Activated CD4-positive, alpha-beta T cell treated with anti-CD3 and anti-CD28 coated beads, Interleukin-2, Interleukin-4, amounts not matched to agents 100 ng/mL and 50 ng/mL, durations not matched to agents 16 hours and 8 hours (primary cell): ENCODE measurements at places on chromosomes 1 and 21.

GRCh38 chr1:98176936-98177335, 256.1 kb upstream of the DPYD start:
- no peak for DNase-seq

DNA sequence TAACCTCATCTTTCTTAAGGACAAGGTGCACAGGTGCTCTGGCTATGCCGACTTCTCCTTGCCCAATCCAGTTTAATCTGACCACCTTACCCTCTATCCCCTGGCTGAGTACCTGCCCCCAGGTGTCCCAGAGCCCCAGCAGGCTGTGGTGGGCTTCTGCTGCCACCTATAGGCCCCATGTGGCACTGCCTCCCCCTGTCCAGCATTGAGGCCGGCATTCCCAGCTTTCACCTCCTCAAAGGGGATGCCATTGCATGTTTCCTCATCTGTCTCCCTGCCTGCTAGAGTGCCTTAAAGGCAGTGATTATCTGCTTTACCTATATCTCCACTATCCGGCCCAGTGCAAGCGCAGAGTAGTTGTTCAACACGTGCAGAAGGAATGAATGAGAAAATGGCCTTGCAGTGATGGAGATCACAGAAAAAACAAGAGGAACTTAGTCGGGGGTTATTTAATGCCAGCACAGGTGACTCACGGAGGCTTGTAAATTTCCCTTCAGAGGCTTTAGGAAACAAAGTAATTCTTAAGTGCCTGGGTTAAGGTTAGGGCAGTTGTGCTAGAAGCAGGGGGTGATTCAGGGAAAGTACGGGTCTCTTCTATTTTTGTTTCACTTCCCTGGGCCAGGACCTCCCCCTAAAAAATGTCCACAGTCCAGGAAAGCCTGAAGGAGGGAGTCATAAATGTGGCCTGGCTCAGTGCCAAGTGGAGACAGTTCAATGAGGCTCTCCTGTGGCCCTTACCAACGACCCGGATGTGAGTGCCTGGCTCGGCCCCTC, 131.8 kb upstream of the NGF start:
- peak; percentile 11 for DNase-seq

GRCh38 chr1:36884801-36885200, 149.5 kb downstream of the GRIK3 start:
- DNase-seq: no peak

GRCh38 chr21:46386734-46387088, 62.8 kb downstream of the PCNT start:
- no peak for DNase-seq

DNA sequence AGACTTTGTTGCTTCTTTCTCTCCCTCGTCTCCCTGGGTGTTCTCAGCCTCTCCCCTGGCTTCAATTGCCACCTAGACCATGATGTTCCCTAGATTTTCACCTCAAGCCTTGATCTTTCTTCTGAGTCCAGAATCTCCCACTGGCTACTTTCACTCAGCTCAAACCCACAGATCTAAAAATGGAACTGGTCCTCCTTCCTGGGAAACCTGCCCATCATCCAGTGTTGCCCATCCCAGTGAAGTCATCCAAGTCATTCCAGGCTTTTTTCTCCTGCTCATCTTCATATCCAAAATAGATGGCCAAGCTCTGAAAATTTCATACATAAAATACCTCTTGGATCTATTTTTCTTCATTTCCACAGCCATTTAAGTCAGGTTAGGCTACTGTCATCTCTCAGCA, 347.4 kb downstream of the KCNH1 start:
- no peak for DNase-seq

DNA sequence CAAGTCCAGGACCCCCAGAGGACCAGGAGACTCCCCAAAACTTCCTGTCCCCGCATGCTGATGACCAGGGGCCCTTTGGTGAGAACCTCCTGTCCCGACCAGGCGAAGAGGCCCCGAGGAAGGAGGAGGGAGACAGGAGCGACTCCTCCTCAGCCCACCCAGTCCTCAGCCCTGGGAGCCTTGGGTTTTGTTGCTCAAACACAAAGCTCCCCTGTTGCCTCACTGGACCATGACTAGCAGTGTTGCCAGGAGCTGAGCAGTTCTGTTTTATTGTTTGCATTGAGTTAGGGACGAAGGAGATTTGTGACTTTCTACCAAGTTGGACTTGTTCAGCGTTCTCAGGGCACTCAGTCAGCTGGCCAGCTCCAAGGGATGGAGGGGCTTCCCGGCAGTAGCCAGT, 10.0 kb downstream of the UMODL1 start:
- no peak for DNase-seq

GRCh38 chr21:28754127-28754611, 238.5 kb downstream of the LTN1 start:
- no peak for DNase-seq

DNA sequence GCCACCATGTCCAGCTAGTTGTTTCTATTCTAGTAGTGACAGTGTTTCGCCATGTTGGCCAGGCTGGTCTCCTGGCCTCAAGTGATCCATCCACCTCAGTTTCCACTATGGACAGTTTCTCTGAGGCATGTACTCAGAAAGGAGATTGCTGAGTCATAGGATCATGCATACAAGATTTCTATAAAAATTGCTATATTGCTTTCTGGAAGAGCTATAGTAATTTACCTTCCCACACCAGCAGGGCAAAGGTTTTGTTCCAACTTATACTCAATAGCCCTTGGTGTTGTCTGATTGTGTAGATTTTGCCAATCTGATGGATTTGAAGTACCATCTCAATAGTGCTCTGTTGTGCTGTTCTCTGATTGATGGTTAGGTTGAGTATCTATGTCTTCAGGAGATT, 15.6 kb upstream of the ATP1A1 start:
- no peak for DNase-seq

DNA sequence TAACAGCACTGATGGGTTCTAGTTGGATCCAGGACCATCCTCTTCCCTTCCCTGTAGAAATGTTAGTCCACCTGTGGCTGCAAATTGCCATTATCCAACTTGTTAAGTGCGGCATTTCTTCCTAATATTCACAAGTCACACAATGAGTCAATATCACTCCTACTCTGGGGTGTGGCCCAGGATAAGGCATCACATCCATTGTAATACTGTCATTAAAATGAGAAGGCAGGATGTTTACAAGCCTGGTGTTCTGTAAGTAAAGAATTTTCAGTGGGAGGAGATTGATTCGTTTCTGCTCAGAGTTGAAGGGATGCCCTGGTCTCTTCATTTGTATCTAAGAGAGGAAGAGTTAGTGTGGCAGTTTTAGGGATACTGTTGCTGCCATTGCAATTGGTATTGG, 18.1 kb upstream of the ARHGAP29 start:
- DNase-seq: no peak

- no peak for DNase-seq
Observed at GRCh38 chr1:38031513-38031866, 15.1 kb downstream of the POU3F1 start.

DNA sequence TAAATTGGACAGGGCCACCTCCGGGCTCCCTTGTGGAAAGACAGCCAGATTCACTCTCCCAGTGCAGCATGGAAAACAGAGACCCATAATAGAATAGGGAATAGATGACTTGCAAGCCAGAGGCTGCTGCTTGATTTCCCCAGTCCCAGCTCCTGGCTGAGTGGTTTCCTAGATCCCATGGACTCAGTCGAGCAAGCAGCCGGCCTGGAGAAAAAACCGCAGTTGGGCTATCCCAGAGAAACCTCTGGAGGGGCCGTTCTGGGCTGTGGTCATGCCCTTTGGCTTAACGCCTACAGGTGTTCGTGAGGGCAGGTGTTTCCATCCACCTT, 61.7 kb downstream of the ELK4 start:
- no peak for DNase-seq

GRCh38 chr1:240070188-240070587, 21.5 kb upstream of the FMN2 start:
- no peak for DNase-seq

DNA sequence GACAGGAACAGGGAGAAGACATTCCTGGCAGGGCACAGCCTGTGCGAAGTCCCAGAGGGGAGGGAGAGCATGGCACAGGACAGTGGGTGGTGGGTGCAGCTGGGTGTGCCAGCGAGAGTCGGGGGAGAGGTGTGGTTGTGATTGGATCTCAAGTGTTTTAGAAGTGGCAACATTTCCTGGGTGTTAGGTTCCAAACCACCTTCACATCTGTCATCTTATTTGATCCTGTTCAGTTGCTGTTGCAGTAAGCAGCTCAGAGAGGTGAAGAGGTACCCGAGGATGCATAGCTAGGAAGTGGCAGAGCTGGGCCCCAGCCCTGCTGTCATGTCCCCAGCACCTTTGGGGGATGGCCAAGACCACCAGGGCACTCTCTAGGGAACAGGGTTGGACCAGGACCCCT, 22.0 kb upstream of the DISP3 start:
- no peak for DNase-seq

DNA sequence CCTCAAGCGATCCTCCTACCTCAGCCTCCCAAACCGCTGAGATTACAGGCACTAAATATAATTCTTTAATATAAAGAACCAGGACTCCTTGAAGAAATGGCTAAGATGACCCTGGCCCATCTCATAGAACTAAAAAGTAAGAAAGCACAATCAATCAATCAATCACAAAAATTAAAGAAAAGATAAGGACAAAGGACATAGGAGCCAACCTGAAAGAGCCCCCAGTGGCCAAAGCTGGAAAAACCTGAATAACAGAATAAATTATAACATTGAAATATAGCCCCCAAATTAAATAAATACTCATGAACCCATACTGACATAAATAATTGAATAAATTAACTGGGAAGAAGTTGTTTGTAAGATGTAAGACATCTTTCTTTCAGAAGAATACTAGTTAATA, 8.9 kb downstream of the NUP210L start:
- DNase-seq: no peak

DNA sequence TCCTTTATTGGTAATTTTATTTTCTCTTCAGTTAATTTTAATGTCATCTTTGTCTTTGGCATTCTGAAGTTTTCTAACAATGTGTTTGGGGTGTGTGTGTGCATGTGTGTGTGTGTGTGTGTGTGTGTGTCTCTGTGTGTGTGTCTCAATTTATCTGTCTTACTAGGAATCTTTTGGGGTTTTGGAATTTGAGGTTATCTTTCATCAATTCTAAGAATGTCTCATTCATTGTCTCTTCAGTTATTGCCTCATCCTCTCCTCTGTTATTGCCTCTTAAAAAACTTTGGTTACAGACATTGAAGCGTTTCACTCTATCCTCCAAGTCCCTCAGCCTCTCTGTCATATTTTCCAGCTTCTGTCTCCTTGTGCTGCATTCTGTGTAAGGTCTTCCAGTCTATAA, 18.1 kb upstream of the SAMD13 start:
- no peak for DNase-seq

- no peak for DNase-seq
Observed at GRCh38 chr1:13584876-13585611, 1.4 kb downstream of the PDPN start.

DNA sequence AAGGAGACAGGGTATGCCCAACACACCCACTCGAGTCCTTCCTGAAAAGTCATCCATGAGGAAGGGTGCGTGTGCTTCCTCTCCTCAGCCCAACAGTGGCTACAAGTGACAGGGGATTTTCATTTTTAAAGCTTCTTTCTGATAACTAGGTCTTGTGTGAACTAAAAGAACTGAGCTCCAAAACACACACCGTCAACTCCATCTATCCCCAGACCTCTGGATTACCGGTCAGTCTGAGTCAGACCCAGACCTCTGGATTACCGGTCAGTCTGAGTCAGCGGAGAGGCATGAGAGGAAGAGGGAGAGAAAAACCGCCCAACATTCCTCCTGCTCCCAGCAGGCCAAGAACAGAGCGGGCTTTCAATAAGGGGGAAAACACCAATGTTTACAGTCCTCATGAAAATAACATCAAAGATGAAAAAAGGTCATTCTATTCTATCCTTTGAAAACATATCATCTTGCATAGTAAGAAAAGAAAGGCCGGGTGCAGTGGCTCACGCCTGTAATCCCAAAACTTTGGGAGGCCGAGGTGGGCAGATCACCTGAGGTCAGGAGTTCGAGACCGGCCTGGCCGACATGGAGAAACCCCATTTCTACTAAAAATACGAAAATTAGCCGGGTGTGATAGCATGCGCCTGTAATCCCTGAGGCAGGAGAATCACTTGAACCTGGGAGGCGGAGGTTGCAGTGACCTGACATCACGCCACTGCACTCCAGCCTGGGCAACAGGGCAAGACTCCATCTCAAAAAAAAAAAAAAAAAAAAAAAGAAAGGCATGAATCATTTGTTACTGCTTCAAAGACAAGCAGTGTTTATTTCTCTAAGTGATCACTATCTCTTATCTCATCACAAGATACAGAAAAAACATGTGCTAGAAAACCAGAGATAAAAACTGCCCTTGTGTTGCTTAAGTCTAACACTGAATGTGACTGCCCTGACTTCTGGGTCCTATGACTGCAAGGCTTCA, 3.4 kb downstream of the PTTG1IP start:
- peak; percentile 24 for DNase-seq

GRCh38 chr1:201888282-201889089, at the start of gene SHISA4:
Gene SHISA4, plus strand, starts transcription at chr1:201888898. Its CDS starts 97 bp downstream, at chr1:201888995.
- DNase-seq: no peak

GRCh38 chr1:185704181-185704580, 30.0 kb upstream of the HMCN1 start:
- no peak for DNase-seq

DNA sequence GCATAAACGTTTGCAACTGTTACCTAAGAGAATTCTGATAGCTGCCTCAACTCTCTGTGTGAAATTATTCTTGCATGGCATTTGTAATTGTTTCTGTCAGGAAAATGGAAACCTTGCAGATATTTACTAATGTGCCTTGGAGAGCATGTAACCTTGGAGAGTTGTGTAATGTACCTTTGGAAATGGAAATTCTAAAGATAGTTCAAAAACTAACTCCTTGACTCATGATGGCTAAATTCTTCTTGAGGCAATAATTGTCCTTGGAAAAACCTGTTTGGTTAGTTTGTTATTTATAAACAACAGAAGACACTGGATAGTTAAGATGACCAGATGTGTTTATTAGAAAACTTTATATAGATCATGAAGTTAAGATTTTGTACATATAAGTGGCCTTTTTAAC, 1033.8 kb downstream of the PLA2G4A start:
- no peak for DNase-seq

DNA sequence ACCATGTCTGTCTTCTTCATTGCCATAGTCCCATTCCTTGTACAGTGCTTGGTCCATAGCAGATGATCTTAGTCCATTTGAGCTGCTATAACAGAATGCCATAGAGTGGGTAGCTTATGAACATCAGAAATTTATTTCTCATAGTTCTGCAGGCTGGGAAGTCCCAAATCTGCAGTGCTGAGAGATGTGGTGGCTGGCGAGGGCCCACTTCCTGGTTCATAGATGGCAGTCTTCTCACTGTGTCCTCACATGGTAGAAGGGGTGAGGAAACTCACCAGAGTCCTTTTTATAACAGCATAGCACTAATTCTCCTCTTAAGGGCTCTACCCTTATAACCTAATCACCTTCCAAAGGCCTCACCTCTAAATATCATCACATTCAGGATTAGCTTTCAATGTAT, 23.1 kb upstream of the RAP1A start:
- DNase-seq: peak; percentile 66

- no peak for DNase-seq
Observed at GRCh38 chr1:23593042-23593521, 33.8 kb upstream of the ID3 start.

GRCh38 chr1:2801046-2801445, 447 bp downstream of the TTC34 start:
- no peak for DNase-seq

GRCh38 chr1:62753031-62753965, 30.6 kb upstream of the ATG4C start:
- DNase-seq: no peak
